Kidney (tissue), 22 donors: ENCODE measurements at places on chromosomes 4 and X. TPM values are rescaled to one million over a fixed set of nuclear protein-coding genes. Genes with fewer than 3 reads are reported as not detected.

Gene DIPK2B
- polyA plus RNA-seq: 4.6 TPM

Gene ARHGAP6
- polyA plus RNA-seq: 6.0 TPM

Gene EXOC1L
- polyA plus RNA-seq: not detected

DNA sequence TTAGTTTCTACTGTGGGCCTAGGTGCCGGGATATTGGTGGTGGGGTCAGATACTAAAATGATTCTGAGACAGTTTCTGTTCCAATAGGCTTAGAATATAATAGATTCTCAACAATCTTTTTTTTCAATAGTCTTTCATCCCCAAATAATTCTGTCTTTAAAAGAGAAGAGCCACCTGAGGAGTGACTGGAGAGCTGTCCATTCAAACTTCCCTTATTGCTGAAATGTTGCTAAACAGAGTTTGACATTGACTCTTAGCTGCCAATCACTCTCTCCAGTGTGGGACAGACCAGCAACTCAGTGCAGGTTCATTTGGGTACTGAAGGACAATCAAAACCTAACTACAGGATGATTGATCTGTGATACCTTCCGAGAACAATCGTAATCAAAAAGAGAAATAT lies 12.4 kb upstream of the ADH7 start:
- no peak for DNase-seq

DNA sequence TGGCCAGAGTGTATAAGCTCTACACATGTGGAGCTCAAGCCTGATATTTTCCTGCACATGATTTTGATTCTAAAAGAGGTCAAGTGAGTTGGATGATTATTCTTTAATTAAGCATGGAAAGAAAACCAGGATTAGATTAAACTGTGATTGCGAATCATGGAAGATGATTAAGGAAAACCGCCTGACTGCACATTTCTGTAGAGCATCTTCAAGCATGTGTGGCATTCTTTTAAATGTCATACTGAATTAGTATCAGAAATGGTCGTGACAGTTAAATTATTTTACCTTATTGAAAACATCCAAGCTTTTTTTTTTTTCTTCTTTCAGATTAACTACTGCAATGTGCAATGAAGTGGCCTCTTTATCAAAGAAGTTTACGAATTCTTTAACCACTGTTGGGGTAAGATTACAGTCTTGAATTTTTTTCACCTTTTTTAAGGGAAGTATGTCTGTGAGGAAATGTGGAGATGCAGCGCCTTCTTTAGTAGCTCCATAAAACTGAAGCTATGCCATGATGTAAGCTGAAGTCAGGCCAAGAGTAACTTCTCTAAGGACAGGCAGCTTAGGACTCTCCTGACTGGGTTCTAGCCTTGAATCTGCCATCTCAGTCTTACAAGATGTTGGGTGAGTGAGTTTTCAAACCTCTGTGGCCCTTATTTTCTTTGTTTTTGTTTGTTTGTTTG lies 67.9 kb downstream of the FAM114A1 start:
- no peak for DNase-seq
